Activated naive CD4-positive, alpha-beta T cell treated with anti-CD3 and anti-CD28 coated beads, Interleukin-2, amount 50 U/mL, for 72 hours (primary cell): ENCODE measurements at places on chromosomes 1 and 21. TPM values are rescaled to one million over a fixed set of nuclear protein-coding genes. Genes with fewer than 3 reads are reported as not detected.

Gene PBX1
- total RNA-seq, result 0.19 TPM

Gene BATF3
- 31.4 TPM for total RNA-seq

Gene SLAMF7
- 70.9 TPM for total RNA-seq

Gene ARHGEF16
- total RNA-seq, result 0.46 TPM

Gene ERICH3
- total RNA-seq, result not detected

Gene C1orf21
- 2.3 TPM for total RNA-seq

Gene DDR2
- 0.31 TPM for total RNA-seq

Gene CR1L
- total RNA-seq, result 1.4 TPM

Gene SLC37A1
- total RNA-seq, result 15.2 TPM

Gene SLC35F3
- total RNA-seq, result not detected

Gene NKAIN1
- not detected for total RNA-seq

Gene KCNJ9
- total RNA-seq, result 0.06 TPM

Gene TNFRSF8
- total RNA-seq, result 41.5 TPM

Gene OR2W3
- not detected for total RNA-seq

Gene TMEM61
- total RNA-seq, result 0.23 TPM

Gene FMN2
- not detected for total RNA-seq

Gene MROH9
- not detected for total RNA-seq

Gene ERRFI1
- 1.9 TPM for total RNA-seq

Gene CFAP57
- 0.61 TPM for total RNA-seq

Gene HFM1
- total RNA-seq, result not detected

DNA sequence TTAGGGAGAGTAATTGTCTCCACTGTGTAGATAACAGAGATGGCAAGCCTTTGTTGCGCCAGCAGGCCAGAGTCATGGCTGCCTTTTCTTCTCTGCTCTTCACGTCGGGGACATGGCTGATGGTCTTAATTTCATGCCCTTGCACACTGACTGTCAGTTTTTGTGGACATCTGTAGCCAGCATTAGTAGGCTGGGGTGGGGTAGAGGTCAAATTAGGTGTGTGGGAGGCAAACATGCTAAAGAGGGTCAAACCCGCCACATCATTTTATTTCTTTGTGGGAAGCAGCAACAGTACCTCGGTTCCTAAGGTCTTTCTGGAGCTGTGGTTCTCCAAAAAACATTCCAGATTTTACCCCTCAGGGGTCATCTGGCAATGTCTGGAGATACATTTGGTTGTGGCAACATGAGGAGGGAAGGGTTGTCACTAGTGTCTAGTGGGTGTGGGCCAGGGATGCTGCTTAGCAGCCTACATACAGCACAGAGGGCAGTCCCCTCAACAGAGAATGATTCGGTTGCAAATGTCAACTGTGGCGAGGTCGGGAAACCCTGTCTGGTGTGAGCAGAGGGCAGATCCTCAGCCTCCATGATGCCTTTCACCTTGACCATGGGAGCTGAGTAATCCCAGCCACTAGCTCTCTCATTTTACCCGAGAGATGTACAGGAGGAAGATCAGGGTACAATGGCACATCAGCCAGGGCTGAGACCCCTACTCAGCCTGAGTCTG is 14.7 kb downstream of the RUNX1 start:
- DNase-seq, result no peak

- peak; percentile 48 for DNase-seq
These were observed 10.4 kb upstream of the SNAPIN start for GRCh38 chr1:153648000-153648643.

- no peak for DNase-seq
These were observed 19.8 kb downstream of the CTNNBIP1 start for GRCh38 chr1:9890224-9890731.

DNA sequence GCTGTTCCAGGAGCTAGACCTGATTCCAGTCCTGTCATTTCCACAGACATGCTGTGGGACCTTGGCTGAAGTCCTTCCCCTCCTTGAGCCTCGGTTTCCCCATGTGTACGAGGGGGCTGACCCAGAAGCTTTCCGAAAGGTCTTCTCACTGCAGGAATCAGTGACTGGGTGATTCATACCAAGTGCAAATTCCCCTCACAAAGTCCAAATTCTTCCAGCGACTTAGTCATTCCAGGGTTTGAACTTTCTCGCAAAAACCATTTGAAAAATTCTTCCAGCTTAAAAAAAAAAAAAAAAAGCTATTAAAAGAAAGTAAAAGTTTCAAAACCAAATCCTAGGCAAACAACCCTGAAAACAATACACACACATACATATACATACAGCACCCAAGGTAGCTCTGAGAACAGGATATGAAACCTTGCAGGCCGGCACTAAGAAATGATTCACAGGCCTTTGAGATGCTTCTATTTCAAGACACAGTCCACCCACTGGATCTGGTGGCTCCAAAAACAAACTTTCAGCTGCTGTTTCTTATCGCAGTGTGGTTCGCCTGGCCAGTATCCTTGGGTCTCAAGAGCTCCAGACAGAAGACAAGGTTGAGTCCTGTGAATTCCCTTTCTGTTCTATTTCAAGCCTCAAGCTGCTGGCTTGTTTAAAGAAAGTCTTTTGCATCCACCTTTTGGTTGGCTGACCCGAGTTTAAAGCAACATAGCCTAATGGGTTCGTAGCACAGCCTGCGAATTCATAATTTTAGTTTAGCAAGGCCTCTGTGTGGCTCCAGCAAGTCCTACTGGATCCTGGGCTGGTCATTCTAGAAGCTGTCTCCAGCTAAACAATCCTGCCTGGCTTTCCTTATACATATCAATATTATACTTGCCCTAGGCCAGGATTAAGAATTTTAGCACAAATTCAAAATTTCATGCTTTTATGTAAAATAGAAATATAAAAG is 18.0 kb upstream of the ID3 start:
- DNase-seq, result peak; percentile 75

DNA sequence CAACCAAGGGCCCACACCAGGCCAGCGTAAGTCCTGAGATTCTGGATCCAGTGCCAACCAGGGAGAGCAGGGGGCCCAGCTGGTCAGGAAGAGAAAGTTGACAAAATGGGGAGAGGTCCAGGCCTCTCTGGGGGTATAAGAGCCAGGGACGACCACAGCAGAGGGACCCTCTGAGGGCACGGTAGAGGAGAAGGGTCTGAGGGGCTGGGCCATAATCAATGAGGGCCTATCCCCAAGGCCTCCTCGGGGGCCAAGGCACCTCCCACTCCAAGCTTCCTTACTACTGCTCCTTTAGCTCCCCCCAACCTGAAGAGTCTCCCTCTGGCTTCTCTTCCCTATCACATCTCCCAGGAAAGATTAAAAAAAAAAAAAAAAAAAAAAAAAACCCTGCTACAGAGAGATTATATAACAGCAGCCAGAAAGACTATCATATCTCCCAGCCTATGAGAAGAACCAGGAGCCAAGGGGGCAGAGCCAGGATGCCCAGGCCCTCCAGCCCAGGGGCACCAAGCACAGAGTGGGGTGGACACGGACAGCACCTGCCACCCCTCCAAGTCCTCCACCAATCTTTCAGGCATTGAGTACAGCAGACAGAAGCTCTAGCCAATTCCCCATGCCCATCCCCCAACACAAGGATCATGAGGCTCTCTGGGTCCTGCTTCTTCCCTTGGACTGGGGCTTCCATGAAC is 2.7 kb downstream of the MEF2D start:
- no peak for DNase-seq

DNA sequence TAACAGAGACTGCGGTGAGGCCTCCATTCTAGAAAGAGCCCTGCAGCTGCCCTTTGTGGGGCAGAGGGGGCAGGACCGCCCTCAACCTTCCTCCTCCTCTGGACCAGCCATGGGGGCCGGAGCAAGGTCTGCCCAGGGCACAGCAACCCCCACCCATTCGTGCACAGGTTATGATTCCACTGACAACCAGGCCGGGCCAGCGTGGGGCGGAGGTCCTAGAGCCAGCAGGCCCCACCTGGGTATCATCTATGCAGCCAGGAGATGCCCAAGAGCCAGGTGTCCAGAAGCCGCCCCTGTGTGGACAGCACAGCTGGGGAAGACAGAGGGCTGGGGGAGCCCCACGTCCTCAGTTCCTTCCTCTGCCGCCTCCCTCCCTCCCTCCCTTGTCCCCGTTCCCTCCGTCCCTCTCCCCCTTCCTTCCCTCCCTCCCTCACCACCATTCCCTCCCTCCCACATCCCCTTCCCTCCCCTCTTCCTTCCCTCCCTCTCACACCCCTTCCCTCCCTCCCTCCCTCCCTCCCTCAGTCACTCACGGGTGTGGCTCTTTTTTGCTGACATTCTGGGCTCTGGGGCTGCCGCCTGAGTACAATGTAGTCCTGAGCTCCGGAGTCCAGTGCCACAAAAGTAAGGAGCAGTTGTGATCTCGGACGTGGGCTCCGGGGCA is 12.3 kb downstream of the RNF223 start:
- no peak for DNase-seq

- DNase-seq, result no peak
These were observed 180.4 kb downstream of the NTMT2 start for GRCh38 chr1:170326186-170326585.

DNA sequence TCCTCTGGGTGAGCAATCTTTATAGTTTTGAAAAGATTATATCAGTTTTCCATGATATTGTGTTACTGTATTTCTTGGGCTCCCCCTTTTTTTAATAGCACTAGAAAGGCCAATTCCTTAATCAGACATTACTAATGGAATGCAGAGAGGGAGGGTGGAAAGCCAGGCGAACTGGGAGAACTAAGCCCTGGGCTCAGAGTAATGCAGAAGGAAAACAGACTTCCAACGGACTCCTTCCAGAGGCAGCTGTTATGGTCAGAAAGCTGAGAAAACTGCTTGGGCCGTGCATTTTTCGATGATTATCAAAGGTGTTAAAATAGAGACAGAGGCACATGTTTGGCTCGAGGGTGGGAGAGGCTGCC is 206.3 kb downstream of the FOXD2 start:
- DNase-seq, result no peak

- DNase-seq, result no peak
These were observed 97.1 kb downstream of the ETS2 start for GRCh38 chr21:38902608-38903445.

- DNase-seq, result no peak
These were observed 54.7 kb downstream of the PIGK start for GRCh38 chr1:77164434-77164944.

- DNase-seq, result no peak
These were observed 20.1 kb upstream of the CLCA1 start for GRCh38 chr1:86448670-86449069.

DNA sequence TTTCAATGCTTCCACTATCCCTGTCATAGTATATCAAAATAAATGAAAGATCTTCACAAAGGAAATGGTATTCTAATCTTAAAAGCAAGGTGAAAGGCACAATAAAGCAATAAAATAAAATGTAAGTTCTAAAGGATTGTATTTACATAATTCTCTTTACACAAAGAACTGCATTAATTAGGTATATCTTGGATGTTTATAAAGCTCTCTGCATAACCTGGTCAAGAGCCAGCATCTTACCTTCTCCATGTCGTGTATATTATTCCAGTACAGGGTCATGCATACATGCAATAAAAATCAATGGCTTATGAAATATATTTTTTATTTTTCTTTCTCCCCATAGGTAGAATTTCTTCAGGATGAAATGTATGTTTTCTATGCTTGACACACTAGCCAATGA is 63.8 kb downstream of the GON4L start:
- DNase-seq, result no peak
